IgD-negative memory B cell (primary cell): ENCODE measurements at places on chromosomes 3 and 15. TPM values are rescaled to one million over a fixed set of nuclear protein-coding genes. Genes with fewer than 3 reads are reported as not detected.

Gene EPHA6
- not detected for polyA plus RNA-seq

Gene THOC7
- 67.4 TPM for polyA plus RNA-seq

Gene NDUFB5
- 96.9 TPM for polyA plus RNA-seq

Gene VGLL3
- polyA plus RNA-seq, result not detected

Gene TMEM158
- polyA plus RNA-seq, result not detected
